ENCODE measurements at places on chromosomes 11 and 22. TPM values are rescaled to one million over a fixed set of nuclear protein-coding genes. Genes with fewer than 3 reads are reported as not detected.

GRCh38 chr11:34256626-34257025 is 101.2 kb downstream of the ABTB2 start:
- no peak for DNase-seq

GRCh38 chr11:114088836-114089235 is 29.3 kb downstream of the ZBTB16 start:
- no peak for DNase-seq

DNA sequence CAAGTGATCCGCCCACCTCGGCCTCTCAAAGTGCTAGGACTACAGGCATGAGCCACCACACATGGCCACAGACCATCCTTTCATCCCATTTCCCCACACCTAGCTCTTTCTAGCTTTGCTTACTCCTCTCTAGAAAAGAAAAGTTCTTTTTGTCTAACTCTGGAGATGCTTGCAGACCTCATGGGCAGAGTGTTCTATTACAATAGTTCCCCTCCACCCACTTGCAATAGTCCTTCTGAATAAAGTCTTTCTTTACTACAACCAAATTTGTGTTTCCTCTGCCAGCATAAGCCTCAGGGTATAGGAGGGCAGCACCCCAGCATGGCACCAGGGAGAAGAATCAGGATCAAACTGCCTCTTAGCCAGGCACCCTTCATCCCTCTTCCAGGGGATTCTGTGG is 18.8 kb upstream of the RTL6 start:
- DNase-seq, result no peak

GRCh38 chr11:39374963-39375698 is 2084.3 kb downstream of the LRRC4C start:
- no peak for DNase-seq

DNA sequence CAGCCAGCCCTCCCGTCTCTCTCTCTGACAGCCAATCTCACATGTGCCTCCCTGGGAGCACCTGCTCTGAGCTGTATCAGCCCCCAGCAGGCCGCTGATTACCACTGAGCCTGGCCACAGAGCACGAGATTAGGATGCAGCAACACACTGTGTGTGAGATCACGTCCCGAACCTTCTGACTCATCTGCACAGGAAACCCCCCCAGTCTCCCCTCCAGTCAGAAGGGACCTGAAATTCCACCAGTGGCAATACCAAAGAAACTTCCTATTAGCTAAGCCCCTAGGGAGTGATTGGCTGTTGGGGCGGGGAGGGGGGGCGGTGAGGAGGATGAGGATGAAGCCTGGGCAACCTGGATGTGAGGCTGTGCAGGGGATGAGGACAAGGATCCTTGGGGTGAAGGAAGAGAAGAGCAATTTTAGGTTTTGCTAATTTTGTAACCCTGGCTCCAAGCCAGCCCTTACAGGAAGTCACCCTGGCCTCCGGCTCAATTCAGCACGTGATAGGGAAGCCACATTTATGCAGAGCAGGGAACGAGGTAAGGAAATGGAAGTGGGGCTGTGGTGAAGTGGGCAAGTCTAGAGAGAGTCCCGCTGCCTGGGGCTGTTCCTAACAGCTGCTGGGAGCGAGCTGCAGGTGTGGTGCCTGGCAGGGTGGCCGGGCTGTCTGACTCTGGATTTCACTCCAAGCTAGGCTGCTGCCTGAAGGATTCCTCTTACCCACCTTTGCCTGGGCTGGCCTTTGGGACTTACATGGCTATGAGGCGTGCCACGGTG is 1.9 kb downstream of the SLC43A3 start:
- DNase-seq, result peak; percentile 61

GRCh38 chr11:12196308-12196707 is 85.9 kb downstream of the MICAL2 start:
- no peak for DNase-seq

DNA sequence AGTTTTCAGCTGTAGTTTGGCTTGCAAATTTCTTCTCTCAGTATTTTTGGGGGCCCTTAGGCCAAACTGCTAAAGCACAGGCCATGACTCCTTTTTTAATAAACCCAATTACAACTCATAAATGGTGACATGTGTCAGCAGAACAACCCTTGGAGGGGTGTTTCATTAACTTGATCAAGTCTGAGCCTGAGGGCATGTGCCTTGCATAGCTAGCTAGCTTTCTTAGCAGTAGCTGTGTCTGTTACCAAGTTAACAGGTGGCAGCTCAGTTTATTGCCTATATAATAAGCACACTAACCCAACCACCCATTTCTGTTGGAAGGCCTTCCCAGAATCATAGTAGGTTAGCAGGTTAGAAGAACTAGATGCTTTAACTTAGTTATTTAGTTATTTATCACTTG is 950.3 kb upstream of the CCDC90B start:
- DNase-seq, result no peak

GRCh38 chr11:4826425-4826824 is 5.3 kb downstream of the OR51F2 start:
- no peak for DNase-seq

DNA sequence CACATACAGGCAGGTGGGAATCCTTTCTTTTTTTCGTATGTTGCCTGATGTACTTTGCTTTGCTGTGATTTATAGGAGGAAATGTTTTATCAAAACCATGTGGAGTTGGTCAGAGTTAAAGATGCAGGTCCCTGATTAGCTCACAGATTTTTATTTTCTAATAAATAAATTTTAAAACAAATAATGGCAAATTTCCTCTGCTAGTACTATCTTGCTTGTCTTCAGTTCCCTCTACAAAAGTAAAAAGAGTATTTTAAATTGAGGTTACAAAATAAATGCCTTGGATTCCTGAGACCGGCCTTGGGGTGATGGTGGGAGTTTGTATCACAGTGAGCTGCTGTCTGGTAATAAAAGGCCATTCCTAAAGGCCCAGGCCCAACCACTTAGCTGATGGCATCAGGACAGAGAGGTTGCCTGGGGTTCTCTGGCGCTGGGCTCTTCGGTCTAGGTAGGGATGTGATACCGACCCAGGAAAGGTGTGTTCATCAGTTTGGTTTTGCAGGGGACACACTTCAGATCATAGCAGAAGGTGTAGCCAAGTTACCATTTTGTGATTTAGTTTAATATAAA is 129.0 kb downstream of the TBC1D22A start:
- no peak for DNase-seq

GRCh38 chr11:90216611-90217010 is 6.2 kb downstream of the CHORDC1 start:
- no peak for DNase-seq

CARNS1 gene
- 14.5 TPM for total RNA-seq

HBD gene
- total RNA-seq, result not detected

ACRV1 gene
- total RNA-seq, result not detected

KIAA1671 gene
- 12.2 TPM for total RNA-seq

Data from left ventricle myocardium inferior (tissue), 1 donor.